Stimulated activated CD4-positive, alpha-beta T cell treated with anti-CD3 and anti-CD28 coated beads, Interleukin-4, amount 100 ng/mL, for 4 hours (primary cell): ENCODE measurements at places on chromosomes 4 and X.

DNA sequence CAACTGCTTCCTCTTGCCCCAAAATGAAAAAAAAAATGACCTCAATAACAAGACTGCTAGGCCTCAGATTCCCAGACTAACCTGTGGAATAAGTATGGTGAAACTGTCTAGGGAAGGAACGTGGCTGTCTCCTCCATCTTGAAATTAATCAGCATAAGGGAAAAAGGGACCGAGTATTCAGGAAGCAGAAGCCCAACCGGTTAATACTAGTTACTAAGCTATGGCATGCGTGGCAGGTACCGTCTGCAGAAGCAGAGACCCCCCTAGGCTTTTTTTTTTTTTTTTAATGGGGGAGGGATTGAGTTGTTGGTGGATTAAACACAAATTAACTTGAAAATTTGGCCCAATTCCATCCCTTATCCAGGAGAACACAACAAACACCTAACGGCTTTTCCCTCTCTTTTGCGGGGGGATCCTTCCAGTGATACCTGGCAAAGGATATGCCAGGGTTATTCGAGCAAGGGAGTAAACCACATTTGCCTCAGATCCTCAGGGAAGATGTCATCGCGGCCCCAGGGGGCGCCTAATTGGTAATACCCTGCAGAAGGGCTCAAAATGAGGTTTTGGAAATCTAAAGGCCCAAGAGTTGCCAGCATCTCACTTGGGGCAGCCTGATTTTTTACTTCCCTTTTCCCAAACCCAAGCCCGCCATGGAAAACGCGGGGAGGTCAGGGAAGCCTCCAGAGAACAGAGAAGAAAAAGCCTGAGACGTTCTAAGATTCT, 893 bp downstream of the RLIM start:
- DNase-seq, result no peak

DNA sequence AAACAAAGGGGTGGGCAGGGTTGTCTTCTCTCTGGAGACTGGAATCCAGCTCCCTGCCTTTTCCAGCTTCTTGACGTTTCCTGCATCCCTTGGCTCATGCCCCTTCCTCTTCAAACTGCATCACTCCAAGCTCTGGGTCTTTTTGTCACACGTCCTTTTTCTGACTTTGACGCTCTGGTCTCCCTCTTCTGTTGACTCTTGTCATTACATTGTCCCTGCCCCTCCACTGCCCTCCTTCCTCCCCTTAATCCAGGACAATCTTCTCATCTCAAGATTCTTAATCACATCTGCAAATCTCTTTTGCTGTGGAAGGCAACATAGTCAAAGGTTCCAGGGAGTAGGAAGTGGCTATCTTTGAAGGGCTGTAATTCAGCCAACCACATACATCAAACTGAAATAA, 178.3 kb downstream of the TMA16 start:
- no peak for DNase-seq

DNA sequence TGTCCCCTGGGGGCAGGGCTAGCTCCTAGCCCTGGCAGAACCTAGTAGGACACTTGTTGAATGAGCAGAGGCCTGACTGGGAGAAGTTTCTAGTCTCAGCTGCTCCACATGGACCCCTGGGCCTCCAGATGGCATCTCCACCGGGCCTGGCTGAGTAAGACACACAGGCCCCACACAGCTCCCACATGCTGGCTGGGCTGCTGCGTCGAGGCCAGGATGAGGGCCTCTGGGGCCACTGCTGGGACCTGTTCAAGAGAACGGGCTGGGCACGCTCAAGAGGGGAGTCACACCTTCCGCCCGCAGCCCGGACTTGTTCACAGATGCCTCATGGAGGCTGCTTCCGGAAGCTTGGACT, 4.2 kb upstream of the HGFAC start:
- DNase-seq, result no peak

GRCh38 chrX:45196701-45197100, 4.0 kb downstream of the DIPK2B start:
- no peak for DNase-seq

DNA sequence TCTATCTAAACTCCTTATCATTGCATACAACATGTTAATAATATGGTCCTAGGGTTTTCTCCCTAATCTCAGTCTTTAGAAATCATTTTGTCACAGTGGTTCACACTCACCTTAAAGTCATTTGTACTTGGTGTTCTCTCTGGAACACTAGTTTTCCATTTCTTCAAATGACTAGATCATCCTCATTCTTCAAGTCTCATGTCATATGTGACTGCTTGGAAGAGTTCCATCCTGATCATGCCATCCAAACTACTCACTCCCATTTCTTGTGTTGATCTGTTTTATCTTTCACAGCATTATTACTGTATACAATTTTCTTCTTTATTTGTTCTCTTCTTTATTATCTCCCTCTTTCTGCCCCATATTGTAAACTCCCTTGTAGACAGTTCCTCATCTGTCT, 66.5 kb downstream of the HTR2C start:
- DNase-seq, result no peak

- DNase-seq, result no peak
Observed at GRCh38 chr4:124481123-124481522, 231.4 kb downstream of the ANKRD50 start.
